Activated CD4-positive, CD25-positive, alpha-beta regulatory T cell treated with anti-CD3 and anti-CD28 coated beads, Interleukin-2, amount 50 U/mL, for 16 hours (primary cell): ENCODE measurements at places on chromosomes 3 and 15.
A peak's percentile ranks its signal among the peaks of the same experiment; 100 is the strongest.

DNA sequence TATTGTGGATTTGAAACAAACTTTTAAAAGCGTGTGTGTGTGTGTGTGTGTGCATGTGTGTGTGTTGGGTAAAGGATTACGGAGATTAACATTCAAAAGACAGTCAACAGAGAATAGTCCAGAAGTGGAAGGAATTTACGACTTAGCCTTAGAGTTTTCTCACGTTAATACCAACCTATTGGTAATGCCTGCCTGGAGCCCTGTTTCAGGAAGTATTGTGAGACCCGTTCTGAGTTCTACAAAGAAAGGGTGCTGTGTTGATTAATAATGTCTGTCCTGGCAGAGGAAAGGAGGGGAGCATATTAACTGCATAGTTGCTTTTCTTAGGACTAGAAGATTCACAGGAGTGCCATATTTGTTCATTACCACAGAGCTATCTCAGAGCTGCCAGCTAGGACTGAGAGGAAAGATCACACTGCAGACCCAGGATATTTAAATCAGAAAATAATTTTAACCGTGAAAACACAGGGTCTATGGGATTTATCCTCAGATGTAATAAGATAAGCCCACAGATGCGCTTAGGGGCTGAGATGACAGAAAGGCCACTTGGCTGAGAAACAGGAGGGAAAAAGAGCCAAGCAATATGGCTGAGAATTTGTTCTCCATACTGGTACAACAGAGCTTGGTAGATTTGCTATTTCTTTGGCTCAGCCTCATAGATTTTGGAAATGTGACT lies 40.5 kb upstream of the FRMD4B start:
- DNase-seq, result no peak

- no peak for DNase-seq
Observed at GRCh38 chr15:70669006-70669602, 94.3 kb downstream of the UACA start.

- no peak for DNase-seq
Observed at GRCh38 chr15:96733721-96734120, 403.2 kb downstream of the NR2F2 start.

GRCh38 chr15:91384189-91384730 lies 284.2 kb downstream of the SV2B start:
- no peak for DNase-seq

GRCh38 chr15:38197553-38197952 lies 55.1 kb upstream of the SPRED1 start:
- no peak for DNase-seq

- DNase-seq, result no peak
Observed at GRCh38 chr3:16884748-16885592, at the start of gene PLCL2. PLCL2 (plus strand) TSS chr3:16884955; CDS start chr3:16885040, 85 bp downstream.

DNA sequence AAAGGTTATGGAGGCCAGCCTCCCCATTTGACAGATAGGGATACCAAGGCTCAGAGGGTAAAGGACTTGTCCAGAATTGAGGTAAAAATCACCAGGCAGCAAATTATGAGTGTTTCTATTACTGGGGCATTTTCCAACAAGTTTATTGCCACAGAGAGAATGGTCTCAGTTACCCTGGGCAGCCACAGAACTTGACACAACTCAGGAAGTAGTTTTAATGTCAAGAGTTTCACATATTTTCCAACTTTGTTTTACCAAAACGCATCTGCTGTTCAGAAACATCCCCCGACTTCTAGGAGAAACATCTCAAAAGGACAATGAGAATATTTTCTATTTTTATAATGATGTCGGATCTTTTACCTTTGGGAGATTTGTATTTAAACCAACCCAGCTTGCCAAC lies 107.5 kb upstream of the MRPS22 start:
- DNase-seq, result no peak

GRCh38 chr3:100419406-100419805 lies 18.1 kb downstream of the LNP1 start:
- DNase-seq, result no peak

DNA sequence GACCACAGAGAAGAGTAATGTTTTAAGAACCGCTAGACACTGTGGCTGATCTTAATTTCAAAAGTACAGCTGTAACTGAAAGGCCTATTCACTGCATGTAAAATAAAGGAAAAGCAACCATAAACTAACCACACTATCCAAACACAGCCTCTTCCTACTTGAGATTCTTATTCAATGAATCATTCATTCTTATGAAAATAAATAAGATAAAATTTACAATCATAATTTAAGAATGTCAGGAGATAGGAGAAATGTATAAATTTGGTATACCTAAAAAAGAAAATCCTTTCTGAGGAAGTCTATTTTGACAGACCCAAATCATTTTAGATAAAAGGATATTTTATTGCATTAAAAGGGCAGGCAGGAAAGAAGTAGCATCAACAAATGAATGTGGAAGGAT lies 533.5 kb upstream of the ZNF385D start:
- DNase-seq, result no peak

DNA sequence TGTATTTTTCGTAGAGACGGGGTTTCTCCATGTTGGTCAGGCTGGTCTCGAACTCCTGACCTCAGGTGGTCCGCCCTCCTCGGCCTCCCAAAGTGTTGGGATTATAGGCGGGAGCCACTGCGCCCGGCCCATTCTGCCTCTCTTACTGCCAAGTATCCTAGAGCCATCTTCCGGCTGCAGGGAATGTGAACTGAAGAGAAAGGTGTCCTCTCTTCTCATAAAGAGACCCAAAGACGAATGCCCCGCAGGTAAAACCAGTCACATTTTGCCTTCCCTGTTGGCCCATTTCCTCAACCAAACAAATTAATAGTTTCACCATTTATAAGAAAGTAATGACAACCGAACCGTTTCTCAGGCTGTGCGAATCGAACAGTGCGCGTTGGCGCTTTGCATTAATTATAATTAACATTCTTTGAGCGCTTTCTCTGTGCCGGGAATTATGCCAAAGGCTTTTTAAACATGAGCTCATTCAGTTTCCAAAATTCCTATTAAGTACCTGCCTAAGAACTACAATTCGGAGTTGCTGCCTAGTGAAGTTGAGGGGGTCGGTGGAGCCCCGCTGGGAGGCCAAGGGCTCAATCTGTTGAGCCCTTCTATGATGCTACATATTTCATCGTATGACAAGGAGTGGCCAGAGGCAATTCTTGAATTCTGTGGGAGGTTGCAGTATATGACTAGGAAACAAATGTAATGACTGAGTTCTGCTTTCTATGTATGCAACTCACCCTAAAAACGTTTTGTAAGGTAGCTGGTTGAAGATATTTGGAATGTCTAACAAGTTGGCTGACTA lies 819 bp upstream of the RPL24 start:
- DNase-seq, result no peak

GRCh38 chr3:15470261-15470660 lies 42.9 kb downstream of the EAF1 start:
- DNase-seq, result no peak

DNA sequence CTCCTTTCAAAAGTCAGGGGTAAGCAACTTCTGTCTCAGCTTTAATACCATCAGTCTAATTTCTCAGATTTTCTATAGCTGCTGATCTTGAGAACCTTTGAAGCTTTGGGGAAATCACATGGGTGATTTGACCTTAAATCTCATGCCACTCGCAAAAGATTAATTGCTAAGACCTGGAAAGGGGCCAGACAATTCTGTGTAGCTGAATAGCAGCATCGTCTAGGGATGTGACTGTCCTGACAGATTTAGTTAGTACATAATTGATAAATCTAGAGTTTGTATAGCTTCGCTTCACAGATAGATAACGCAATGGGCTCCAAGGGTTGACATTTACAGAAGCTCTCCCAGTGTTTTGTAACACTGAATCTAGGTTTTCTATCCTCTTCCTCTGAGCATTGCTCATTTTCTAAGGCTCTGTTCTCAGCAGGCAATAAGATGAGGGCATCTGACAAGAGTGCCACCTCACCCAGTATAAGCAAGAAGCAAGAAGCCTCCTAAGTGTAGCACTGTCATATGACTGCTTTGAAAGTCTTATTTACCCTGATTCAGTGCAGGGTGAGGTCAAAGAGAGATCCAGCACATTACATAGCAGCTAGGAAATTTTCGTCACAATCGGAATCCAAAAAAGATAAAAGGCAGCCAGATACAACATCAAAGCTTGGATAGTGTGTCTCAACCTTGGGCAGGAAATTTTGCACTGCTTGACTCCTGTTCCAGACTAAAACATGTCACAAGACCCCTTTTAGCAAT lies 47.7 kb upstream of the DUT start:
- no peak for DNase-seq

- no peak for DNase-seq
Observed at GRCh38 chr3:56771376-56771775, 30.4 kb downstream of the ARHGEF3 start.

- no peak for DNase-seq
Observed at GRCh38 chr3:40800343-40800742, 275.6 kb downstream of the ZNF621 start.

DNA sequence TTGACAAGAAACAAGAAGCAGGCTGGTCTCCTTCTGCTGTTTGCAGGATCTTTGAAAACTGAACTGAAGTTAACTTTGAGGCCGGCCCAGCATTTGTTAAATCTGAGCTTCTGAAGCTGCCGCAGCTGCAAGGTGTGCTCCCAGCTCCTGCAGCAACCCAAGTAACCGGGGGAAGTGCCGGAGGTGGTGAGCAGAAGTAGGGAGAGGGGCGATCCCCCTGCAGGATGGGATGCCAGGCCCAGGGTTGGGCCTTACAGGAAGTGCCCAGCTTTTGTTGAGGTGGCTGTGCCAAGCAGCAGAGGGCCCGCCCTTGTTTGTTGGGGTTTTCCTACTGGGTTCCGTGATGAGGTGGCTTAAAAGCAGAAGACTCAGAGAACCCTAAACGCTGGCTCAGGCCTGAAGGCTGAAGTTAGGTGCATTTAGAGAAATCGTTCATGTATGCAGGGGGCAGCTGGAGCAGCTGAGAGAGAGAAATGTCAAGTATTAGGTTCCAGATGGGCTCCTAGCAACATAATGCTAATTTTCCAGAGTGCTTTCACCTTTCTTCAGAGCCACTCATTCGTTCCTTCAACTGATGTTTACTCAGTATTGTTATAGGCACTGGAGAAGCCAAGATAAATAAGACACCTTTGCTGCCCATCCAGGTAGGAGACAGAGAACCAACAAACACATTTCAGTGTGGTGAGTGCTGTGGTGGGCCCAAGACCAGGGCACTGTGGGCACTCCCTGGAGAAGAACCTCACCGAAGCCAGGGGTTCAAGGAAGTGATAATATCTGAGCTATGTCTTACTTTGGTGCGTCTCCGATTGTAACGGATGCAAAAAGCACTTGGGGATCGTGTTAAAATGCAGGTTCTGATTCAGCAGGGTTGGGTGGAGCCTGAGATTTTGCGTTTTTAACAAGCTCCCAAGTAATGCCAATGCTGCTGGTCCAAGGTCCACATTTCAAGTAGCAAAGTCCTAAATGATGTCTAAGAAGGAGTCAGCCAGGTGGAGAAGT lies 42.2 kb upstream of the PLCL2 start:
- DNase-seq, result peak; percentile 34

DNA sequence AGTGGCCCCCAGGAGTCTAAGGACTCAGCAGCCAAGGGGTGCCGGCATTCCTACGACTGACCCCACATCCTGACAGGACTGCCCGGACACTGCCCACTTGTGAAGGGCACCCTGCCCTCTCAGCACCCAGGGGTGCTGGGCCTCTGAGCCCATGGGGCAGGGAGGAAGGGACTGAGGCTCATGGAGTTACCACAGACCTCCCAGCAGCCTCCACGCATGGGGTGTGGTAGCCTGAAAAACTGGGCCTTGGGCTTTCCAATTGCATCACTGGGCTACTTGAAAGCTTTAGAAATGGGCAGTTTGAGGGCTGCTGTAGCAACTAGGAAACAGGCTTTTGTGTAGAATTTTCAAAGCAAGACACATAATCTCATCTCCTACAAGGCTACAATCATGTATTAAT lies 13.2 kb downstream of the TKT start:
- DNase-seq, result no peak

- DNase-seq, result no peak
Observed at GRCh38 chr3:4587838-4588105, 94.6 kb downstream of the ITPR1 start.

GRCh38 chr15:77667338-77668234 lies 34.9 kb upstream of the LINGO1 start:
- no peak for DNase-seq

DNA sequence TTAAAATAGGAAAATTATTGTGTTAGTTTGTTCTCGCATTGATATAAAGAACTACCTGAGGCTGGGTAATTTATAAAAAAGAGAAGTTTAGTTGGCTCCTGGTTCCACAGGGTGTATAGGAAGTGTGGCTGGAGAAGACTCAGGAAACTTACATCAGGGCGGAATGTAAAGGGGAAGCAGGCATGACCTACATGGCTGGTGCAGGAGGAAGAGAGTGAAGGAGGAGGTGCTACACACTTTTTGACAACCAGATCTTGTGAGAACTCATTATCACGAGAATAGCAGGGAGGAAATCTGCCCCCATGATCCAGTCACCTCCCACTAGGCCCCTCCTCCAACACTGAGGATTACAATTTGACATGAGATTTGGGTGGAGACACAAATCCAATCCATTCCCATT lies 490.7 kb downstream of the RBMS3 start:
- DNase-seq, result no peak

DNA sequence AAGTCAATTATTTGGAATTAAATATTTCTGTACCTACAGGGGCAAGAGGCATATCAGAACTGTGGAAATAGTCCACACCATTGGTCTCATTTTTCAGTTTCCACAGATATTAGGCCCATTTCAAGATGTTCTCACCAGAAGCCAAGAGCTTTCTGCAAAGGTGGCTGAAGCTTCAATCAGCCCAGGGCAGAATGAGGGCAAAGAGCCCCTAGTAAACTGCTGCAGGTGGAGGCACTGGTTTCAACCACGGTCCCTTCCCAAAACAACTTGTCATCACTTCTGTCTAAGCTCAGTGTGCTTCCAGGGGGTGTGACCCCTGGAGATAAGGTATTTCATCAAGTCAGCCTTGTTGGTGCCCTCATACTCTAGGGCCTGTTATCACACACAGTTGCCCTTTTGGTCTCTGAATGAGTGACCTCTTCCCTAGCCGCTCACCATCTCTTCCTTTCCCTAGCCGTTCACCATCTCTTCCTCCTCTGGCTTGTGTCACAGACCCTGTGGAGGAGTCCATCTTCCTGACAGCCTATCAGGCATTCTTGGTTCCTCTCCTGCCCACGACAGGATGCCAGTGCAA lies 21.2 kb downstream of the IL17RD start:
- no peak for DNase-seq
